MV-4-11 (cell line): ENCODE measurements at places on chromosomes 3 and 15.

GRCh38 chr15:80712956-80713355, 17.8 kb downstream of the ABHD17C start:
- DNase-seq: no peak

- DNase-seq: no peak
Measured at GRCh38 chr3:128489927-128490649, 2.9 kb downstream of the GATA2 start.

DNA sequence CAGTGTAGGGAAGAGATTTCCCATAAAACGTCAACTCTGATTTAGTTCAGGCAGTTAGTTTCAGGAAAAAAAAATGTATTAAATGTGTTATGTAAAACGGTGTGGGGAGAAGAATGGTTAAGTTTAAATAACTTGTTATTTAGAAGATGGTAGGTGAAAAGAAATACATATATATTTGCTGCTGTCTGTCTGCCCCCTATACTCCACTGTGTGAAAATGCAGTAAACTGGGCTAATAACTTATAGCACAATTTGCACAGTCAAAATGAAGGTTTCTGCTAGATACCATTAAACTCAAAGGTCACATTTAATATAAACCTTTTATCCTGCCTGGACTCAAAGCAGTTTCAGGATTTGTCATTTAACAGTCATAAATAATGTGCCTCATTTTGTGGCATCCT, 515.0 kb downstream of the FGF12 start:
- no peak for DNase-seq

- no peak for DNase-seq
Measured at GRCh38 chr3:62954580-62954979, 79.4 kb upstream of the CADPS start.

GRCh38 chr3:127409421-127410136, 121.7 kb upstream of the PRR20G start:
- DNase-seq: no peak

GRCh38 chr15:43204016-43204901, 16.6 kb downstream of the EPB42 start:
- DNase-seq: peak; percentile 34

DNA sequence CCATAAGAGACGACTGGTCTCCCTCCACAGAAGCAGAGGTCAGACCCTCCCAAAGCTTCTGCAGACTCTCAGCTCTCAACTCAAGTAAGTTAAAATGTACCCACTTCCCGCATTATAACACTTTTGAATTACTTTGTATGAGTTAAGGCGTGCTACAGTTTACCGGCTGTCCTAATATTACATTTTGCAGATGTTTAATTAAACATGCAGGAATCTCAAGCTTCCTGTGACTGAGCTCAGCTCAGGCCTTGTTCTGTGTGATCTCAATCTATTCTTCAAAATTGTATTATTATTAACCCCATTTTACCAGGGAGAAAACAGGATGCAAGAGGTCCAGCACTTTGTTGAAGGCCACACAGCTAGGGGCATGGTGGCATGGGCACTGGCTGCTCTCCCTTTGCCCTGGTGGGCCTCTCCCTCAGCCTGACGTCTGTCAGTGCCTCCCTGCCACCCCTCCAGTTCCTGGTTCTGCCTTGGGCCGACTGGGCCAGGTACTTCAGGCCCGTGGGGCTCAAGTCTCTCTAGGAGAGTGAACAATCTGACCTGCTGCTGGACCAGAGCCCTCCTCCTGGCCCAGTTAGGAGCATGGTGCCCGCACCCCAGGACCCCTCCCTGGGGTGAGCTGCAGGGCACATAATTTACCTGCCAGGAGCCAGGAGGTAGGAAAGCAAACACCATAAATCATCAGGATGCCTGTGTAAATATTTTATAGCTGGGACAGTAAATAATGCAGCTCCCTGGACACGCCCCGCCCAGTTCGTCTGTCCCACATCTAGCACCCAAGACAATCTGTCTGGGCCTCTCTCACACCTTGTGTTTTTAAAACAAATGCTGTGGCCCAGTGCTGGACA, 14.9 kb upstream of the RFT1 start:
- no peak for DNase-seq

GRCh38 chr3:61796088-61796680, 234.8 kb downstream of the PTPRG start:
- DNase-seq: no peak

DNA sequence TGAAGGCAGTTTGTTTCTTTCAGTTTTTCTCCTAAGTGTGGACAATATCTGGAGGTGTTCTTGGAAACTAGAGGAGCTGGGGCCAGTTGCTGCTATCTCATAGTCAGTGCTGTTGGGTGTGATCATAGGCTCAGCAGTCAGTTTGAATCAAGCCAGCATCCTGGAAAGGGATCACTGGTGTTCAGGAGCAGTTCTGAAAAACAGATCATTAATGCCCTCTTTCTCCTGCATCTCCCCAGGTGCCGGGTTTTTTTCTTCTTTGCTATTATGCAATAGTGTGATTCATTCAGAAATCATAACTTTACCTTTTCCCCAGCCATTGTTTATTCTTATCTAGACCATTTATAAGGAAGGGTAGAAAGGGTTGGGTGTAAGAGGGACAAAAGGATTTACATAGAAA, 24.0 kb downstream of the LNP1 start:
- DNase-seq: no peak

- DNase-seq: peak; percentile 100
Measured at GRCh38 chr15:90648137-90649070, 68.7 kb upstream of the BLM start.

DNA sequence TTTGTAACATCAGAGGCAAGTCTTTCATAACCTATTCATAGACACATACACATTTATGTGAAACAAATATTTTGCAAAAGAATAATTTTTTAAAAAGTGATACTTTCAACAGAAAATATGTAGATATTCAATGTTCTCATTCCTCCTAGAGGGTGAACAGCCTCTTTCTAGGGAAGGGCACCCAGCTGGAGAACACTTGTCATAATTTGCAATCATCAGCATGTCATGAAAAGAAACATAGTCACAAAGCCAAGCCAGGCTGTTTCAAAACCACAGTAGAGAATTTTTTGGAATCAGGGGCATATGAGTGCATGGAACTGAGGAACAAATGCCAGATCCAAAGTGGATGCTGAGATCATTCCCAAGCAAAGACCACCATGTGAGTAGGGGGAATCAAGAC, 406.9 kb upstream of the ADAMTS9 start:
- DNase-seq: no peak

- no peak for DNase-seq
Measured at GRCh38 chr3:164418414-164418813, 659.9 kb downstream of the SI start.

GRCh38 chr3:50189989-50190388, 1.4 kb upstream of the GNAT1 start:
- no peak for DNase-seq

GRCh38 chr3:32453346-32453745, 49.3 kb downstream of the CMTM6 start:
- no peak for DNase-seq

DNA sequence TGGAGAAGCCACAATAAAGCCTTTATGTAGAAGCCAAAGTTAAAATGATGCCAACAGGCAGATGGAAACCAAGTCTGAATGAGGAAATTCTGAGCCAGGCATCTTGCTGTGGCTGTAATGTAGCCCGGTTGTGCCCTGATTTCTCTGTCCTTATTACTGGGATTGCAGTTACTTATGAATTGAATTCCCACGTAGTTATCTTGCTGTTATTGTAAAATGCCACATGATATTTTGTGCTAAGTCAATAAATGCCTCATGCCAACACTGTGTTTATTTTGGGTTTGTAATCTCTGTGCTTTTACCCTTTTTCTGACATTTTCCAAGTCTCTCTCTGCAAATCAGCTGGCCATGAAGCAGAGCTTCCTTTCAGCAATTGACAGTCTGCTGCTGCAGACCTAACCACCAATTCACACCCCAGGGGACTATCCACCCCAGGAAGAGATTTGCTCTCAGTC, 486.1 kb upstream of the GOLIM4 start:
- DNase-seq: no peak

- DNase-seq: no peak
Measured at GRCh38 chr3:39460677-39461076, 6.8 kb upstream of the MOBP start.

DNA sequence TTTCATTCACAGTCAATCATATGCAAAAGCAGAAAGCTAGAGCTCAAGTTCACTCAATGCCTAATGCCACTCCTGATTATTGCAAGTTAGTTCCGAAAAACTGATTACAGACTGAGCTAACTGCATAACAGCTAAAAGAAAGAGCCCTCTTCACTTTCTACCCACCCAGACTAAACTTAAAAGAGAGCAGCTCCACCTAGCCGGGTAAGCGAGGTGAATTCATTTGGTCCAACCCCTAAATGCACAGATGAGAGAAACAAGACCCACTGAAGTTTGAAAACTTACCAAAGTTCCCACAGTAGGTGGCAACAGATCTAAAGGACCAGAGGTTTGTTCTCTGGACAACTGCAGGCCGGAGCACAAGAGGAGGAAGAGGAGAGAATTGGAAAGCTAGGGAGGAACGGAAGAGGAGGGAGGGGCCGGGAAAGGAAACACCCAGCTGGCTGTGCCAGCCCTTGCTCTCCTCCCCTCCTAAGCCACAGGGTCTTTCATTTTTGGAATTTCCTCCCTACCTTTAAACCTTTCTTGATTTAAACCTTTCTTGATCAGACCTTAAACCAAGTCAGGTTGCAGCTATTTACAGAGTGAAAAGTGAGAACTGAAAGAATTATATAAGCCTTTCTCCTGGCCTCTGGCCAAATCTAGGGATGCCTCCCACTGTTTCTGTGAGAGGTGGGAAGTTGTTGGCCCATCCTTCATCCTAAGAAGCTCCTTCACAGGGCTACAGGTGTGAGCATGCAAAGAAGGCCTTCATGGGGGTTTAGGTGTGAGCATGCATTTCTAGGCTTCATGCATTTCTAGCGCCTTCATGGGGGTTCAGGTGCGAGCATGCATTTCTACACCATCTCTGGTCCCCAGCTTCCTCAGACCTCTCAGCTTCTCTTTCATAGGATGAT, 114.7 kb upstream of the LMOD3 start:
- DNase-seq: peak; percentile 8

GRCh38 chr15:41511899-41512369, 1.7 kb downstream of the LTK start:
- no peak for DNase-seq

DNA sequence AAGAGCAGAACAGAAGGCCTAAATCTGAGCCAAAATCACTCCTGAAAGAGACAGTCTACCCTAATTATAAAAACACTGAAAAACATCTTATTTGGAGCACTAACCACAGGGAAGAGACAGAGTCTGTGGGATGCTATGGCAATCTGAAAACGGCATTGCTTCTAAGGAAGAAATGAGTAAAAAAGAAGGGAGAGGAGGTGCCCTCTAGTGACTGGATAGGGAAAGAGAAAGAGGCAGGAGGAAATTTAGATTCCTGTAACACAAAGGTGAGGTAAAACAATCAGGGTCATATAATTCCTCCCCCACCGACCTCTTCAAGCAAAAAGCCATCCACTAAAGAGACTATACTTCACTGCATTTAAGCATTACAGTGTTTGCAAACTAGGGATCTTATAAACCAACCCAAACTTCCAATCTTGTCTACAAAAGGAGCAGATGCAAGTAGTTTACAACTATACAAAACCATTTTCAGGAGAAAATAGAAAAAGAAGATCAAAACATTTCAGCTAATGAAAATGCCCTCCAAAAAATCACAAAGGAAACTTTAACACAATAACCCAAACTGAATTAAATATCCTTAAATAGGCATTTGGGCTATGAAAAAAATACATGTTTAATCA, 32.6 kb downstream of the HACD2 start:
- DNase-seq: no peak

DNA sequence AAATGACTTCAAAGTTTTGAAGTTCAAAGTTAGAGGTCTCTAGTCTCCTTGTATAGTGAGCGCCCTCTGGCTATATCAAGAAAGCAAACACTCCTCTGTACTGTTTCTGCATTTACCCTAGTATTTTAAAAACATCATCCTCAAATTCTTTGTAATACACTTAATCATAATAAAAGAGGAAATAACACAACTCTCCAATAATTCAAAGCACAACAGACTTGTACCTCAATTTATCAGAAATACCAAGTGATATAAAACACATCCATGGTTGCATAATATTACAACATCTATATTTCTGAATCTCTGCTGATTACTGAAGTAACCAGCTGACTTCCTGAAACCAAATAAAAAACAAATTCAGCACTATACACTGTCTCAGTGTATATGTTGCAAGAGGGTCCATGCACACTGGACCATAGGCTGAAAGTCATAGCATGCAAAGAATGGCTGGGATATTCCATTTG, 12.5 kb downstream of the PLOD2 start:
- DNase-seq: no peak

DNA sequence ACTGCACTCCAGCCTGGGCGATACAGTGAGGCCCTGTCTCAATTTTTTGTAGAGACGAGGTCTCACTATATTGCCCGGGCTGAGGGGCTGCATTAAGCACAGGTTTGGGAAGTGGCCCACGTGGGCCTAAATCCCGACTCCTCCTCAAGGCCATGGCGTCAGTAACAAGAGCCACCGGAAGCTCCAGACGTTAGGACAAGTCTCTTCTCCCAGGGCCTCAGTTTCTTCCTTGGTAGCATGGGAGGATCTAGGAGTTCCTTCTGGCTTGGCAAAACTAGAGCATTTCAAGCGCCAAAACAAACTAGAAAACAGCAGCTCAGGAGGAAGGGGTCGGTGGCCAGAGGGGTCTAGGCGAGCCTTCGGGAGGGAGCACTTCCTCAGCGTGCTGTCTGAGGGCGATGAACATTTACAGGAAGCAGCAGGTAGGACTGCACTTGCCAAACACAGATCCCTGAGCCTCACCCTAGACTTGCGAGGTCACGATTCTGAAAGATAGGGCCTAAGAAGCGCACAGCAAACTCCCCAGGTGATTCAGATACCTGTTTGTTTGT, 536 bp downstream of the SNAPC5 start:
- peak; percentile 39 for DNase-seq

GRCh38 chr3:85427467-85427866, 468.7 kb downstream of the CADM2 start:
- DNase-seq: no peak

DNA sequence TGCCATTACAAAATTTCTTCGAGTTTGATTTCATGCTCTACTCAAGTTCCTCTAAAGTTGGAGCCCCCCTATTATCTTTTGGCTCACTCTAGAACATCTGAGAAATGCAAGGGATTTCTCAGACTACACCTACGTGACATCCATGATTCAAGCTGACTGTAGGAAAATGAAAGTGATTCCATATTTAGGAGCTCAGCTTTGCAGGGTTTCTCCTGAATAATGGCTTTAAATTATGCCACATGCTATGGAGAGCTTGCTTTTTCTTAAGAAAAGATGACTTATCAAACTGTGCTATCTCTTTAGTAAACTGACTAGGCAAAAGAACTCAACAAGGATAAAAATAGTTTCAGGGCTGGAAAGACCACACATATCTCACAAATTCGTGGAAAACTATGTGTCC, 292.1 kb downstream of the LSAMP start:
- DNase-seq: no peak

DNA sequence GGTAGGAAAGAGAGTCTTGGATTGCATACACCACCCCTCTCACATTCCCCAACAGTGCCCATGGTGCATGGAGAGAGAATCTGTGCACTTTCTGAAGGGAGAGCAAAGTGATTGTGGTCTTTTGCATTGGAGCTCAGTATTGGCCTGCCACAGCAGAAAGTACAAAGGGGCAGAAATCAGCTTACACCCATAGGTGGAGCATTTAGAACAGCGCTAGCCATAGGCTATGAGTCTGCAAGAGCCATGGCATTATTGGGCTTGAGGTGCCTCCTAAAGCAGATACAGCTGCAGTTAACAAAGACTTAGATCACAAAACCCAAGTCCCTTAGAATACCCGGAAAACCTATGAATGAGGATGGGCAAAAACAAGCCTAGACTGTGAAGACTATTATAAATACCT, 21.8 kb downstream of the SI start:
- no peak for DNase-seq

- no peak for DNase-seq
Measured at GRCh38 chr3:36124118-36124796, 256.0 kb upstream of the STAC start.

- peak; percentile 57 for DNase-seq
Measured at GRCh38 chr3:120625159-120625586, 29.0 kb downstream of the NDUFB4 start.
